ENCODE measurements at places on chromosomes 6 and 20.

DNA sequence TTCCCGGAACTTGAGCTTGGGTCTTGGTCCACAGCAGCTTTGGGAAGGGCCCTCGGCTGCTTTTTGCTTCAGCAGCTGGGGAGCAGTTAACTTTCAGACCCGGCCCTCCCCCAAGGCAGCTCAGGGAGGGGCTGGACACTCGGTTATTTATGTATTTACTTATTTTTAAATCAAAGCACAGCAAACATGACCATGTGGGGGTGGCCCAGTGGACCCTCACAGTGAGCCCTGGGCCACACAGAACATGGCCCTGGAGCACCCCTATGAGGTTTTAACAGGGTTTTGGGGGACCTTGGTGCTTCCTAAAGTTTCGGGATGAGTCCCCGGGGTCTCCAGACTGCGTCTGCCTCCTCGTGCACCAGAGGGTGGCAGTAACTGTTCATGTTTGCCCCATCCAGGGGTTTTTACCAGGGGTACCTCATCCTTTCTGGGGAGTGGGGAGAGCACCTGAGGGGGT is 26.6 kb upstream of the NPBWR2 start:
- no peak for DNase-seq

DNA sequence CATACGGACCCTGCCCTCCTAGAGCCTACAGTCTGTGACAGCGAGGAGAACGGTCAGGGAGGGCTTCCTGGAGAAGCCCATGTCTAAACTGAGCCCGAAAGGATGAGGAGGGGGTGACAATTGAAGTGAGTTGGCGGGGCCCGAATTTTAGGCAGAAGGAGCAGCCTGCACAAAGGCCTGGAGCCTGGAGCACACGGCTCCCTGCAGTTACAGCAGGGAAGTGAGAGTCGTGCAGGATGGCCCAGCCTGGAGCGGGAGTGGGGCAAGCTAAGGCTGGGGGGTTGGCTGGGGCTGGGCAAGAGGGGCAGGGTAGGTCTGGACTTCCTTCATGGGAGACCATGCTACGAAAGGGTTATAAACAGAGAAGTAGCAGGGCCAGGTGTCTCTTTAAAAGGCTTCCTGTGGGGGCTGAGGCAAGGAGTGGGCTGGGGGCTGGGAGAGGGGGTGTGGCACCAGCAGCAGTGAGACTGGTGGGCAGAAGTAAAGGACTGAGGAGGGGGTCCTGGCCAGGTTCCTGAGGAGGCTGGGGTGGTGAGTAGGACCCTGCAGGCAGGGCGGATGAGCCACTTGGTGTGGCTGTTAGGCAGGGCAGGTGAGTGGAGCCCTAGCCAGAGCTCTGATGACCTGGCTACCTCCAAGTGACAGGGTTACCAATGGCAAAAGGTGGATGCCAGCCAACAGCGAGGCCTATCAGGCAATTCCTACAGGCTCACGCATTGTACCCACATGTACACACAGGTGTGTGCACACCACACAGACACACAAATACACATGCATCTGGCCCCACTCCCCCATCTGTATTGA is 119.2 kb downstream of the MRPL14 start:
- DNase-seq = no peak

GRCh38 chr6:137975188-137975940 is 108.3 kb downstream of the TNFAIP3 start:
- DNase-seq = no peak

DNA sequence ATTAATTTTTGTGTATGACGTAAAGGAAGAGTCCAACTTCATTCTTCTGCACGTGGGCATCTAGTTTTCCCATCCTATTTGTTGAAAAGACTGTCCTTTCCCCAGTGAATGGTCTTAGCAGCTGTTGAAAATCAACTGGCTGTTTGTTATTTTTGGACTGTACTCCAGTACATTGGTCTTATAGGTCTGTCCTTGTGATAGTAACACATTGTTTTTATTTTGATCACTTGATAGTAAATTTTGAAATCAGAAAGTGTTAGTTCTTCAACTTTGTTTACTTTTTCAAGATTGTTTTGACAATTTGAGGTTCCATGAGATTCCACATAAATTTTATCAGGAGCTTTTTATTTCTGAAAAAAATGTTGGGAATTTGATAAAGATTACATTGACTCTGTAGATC is 280.2 kb upstream of the FOXQ1 start:
- no peak for DNase-seq

GRCh38 chr6:146423452-146423851 is 120.2 kb upstream of the RAB32 start:
- DNase-seq = no peak
